ENCODE measurements at places on chromosomes 1 and 21.
A peak's percentile ranks its signal among the peaks of the same experiment; 100 is the strongest.

- no peaks in the 10 kb centered on the region for H3K36me3 ChIP-seq
- H3K27me3 ChIP-seq = no peaks in the 10 kb centered on the region
Observed at GRCh38 chr1:192418552-192419285, 101.9 kb downstream of the RGS21 start.

DNA sequence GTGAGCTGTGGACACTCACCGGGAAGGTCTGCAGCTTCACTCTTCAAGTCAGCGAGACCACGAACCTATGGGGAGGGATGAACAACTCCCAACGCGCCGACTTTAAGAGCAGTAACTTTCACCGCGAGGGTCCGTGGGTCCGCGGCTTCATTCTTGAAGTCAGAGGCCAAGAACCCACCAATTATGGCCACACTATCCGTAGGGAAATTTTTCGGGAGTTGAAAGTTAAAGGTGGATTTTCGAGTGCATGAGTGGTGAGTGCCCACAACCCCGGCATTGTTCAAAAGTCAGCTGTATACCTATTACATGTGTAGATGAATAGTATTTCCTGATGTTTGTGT lies 19.7 kb downstream of the EXOC8 start:
- H3K27me3 ChIP-seq = no peaks in the 10 kb centered on the region
- no peak overlapping the region for H3K4me3 ChIP-seq
- H3K4me1 ChIP-seq = no peaks in the 10 kb centered on the region
- H3K27ac ChIP-seq = no peak overlapping the region

DNA sequence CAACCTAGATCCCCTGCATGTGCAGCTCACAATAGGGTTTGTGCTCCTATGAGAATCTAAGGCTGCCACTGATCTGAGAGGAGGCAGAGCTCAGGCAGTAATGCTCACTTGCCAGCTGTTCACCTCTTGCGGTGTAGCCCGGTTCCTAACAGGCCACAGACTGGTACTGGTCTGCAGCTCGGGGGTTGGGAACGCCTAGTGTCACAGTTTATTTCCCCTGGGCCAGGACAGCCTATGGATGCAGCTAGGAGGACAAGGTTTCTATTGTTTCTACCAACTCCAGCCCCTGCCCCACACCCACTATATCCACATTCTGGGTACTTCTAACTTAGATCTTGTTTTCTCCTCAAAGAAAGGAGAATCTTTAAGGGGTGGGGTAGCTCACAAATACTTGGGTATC lies 58.7 kb upstream of the PRRC2C start:
- H3K4me1 ChIP-seq = peaks cover 4% of the 10 kb centered on the region
- H3K27ac ChIP-seq = no peak overlapping the region
- H3K36me3 ChIP-seq = no peaks in the 10 kb centered on the region

DNA sequence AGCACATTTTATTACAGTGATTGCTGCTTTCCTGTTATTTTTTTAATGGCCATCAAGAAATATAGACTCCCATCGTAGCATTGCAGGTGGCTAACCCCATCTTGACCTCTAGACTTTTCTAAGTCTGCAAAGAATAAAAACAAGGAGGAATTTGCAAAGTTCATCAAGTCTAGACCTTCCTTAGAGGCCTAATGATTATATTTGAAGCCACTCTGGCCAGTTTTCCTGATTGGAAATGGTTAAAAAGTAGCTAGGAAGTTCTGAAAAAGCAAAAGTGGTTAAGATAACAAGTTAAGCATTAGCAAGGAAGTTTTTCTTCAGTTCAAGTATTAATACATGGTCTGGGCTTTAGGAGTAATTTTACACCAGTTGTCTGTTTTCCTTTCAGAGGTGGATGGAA lies 16.7 kb upstream of the KCNJ15 start:
- no peaks in the 10 kb centered on the region for H3K36me3 ChIP-seq
- no peaks in the 10 kb centered on the region for H3K27me3 ChIP-seq
- no peak overlapping the region for H3K4me3 ChIP-seq
- H3K27ac ChIP-seq = no peak overlapping the region
- DNase-seq = no peak
- H3K4me1 ChIP-seq = peaks cover 7% of the 10 kb centered on the region

GRCh38 chr1:150363426-150364230 lies at the start of gene RPRD2:
TSS of gene RPRD2 (plus strand) at chr1:150364147. CDS start at chr1:150364715, 568 bp downstream.
- peak within 1 kb of the TSS; percentile 98 for H3K4me3 ChIP-seq
- DNase-seq = peak; percentile 98
- H3K27ac ChIP-seq = peak within 1 kb of the TSS; percentile 97
- H3K4me1 ChIP-seq = peaks cover 16% of the 10 kb centered on the region
- H3K36me3 ChIP-seq = peaks cover 4% of the 10 kb centered on the region

- no peak overlapping the region for H3K4me3 ChIP-seq
- no peaks in the 10 kb centered on the region for H3K4me1 ChIP-seq
- no peaks in the 10 kb centered on the region for H3K36me3 ChIP-seq
Observed at GRCh38 chr1:95532335-95532734, 298.3 kb downstream of the RWDD3 start.

DNA sequence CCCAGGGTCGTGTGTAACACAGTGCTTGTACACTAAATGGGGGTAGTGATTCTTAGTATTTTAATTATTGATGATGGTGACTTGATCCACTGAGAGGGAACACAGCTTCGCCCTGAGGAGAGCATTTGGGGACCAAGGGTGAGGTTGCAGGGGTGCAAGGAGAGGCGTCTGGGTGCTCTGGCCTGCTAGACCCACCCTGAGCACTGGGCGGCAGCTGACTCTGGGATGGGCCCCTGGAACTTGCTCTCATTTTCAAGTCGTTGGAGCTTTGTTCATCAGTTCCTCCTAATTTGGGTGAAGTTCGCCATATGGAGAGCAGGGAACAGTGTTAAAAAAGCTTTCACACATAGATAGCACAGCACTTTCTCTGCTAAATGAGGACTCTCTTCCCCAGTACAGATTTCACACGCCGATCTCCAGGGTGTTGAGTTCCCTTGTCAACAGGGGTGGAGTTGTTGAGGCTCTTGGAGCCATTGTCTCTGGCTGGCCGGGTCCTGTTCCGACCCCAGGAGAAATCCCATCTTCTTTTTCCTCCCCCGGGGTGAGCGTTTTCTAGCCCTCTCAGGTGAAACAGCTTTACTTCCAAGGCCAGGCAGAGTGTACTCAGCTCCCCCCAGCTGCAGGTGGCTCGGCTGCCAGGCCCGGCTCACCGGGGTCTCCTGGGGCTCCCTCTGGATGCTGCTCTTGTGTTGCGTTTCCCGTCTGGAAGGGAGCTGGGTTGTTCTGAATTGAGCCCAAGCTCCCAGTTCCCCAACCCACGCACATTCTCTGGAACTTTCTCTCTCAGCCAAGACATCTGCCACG lies 367.4 kb downstream of the RPS6KC1 start:
- H3K36me3 ChIP-seq = no peaks in the 10 kb centered on the region
- DNase-seq = no peak
- peaks cover 7% of the 10 kb centered on the region for H3K27me3 ChIP-seq
- no peak overlapping the region for H3K4me3 ChIP-seq

GRCh38 chr1:53704804-53705445 lies 34.0 kb downstream of the GLIS1 start:
- no peak overlapping the region for H3K27ac ChIP-seq
- peaks cover 47% of the 10 kb centered on the region for H3K27me3 ChIP-seq
- H3K4me1 ChIP-seq = peaks cover 14% of the 10 kb centered on the region
- no peak overlapping the region for H3K4me3 ChIP-seq
- no peak for DNase-seq

DNA sequence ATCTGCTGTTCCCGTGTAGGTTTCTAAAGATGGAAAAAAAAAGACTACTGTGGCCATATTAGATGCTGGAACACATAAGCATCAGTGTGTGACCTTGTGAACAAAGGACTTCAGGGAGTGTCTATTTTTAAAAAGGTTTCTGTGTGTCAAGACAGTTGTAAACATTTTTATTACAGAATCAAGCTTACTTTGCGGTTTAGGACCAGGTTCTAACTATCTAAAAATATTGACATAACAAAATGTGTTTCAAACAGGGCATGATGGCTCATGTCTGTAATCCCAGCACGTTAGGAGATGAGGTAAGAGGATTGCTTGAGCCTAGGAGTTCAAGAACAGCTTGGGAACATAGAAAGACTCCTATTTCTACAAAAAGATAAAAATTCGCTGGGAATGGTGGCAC lies 7.1 kb upstream of the DDI2 start:
- H3K4me3 ChIP-seq = no peak overlapping the region
- H3K4me1 ChIP-seq = no peaks in the 10 kb centered on the region
- H3K27me3 ChIP-seq = no peaks in the 10 kb centered on the region
- DNase-seq = no peak
- no peaks in the 10 kb centered on the region for H3K36me3 ChIP-seq
- no peak overlapping the region for H3K27ac ChIP-seq

DNA sequence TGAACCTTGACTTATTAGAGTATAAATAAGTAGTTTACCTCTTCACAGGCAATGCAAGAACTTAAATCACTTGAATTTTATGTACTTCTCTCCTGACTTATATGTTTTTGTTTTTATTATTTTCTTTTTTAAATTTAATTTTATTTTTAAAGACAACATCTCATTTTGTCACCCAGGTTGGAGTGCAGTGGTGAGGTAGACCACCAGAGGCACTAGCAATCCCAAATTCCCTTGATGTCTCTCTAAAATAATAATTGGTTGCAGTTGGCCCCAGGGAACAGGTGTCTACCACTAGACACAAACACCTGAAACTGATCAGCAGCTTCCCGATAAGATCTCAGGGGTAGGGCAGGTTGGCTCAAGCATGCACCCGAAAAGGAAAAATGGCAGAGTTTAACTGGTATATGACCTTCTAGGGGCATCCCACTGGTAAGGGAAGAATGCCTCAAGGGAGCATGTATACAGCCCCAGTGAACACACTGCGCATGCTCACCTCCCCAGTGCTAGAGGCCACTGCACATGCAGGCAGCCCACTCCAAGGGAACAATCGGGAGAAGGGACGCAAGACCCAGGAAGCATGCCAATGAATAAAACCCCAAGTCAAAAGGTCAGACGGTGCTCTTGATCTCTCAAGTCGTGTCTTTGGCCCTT lies 14.6 kb downstream of the EXOC8 start:
- H3K27ac ChIP-seq = no peak overlapping the region
- no peaks in the 10 kb centered on the region for H3K4me1 ChIP-seq
- no peak for DNase-seq
- H3K36me3 ChIP-seq = no peaks in the 10 kb centered on the region

GRCh38 chr1:201697174-201697573 lies 131.8 kb upstream of the IPO9 start:
- H3K27ac ChIP-seq = no peak overlapping the region
- H3K4me3 ChIP-seq = no peak overlapping the region
- H3K4me1 ChIP-seq = peaks cover 12% of the 10 kb centered on the region
- no peaks in the 10 kb centered on the region for H3K27me3 ChIP-seq

- DNase-seq = no peak
- H3K36me3 ChIP-seq = no peaks in the 10 kb centered on the region
- H3K4me1 ChIP-seq = no peaks in the 10 kb centered on the region
- no peak overlapping the region for H3K4me3 ChIP-seq
- no peak overlapping the region for H3K27ac ChIP-seq
Observed at GRCh38 chr1:167832693-167833092, 81.2 kb downstream of the ADCY10 start.

- H3K27ac ChIP-seq = no peak overlapping the region
- no peak overlapping the region for H3K4me3 ChIP-seq
- H3K27me3 ChIP-seq = peaks cover 4% of the 10 kb centered on the region
- no peak for DNase-seq
Observed at GRCh38 chr1:78408810-78409209, 82.0 kb upstream of the PTGFR start.

- H3K36me3 ChIP-seq = peaks cover 6% of the 10 kb centered on the region
- no peak overlapping the region for H3K27ac ChIP-seq
- peaks cover 10% of the 10 kb centered on the region for H3K4me1 ChIP-seq
- H3K27me3 ChIP-seq = peaks cover 13% of the 10 kb centered on the region
Observed at GRCh38 chr21:37531431-37531932, 164.9 kb downstream of the DYRK1A start.

- H3K27me3 ChIP-seq = peaks cover 77% of the 10 kb centered on the region
- H3K4me1 ChIP-seq = no peaks in the 10 kb centered on the region
- H3K36me3 ChIP-seq = no peaks in the 10 kb centered on the region
- no peak for DNase-seq
Observed at GRCh38 chr1:204685236-204686006, at the start of gene LRRN2. TSS of gene LRRN2 (minus strand) at chr1:204685738. CDS start at chr1:204619992, 65,746 bp downstream.

DNA sequence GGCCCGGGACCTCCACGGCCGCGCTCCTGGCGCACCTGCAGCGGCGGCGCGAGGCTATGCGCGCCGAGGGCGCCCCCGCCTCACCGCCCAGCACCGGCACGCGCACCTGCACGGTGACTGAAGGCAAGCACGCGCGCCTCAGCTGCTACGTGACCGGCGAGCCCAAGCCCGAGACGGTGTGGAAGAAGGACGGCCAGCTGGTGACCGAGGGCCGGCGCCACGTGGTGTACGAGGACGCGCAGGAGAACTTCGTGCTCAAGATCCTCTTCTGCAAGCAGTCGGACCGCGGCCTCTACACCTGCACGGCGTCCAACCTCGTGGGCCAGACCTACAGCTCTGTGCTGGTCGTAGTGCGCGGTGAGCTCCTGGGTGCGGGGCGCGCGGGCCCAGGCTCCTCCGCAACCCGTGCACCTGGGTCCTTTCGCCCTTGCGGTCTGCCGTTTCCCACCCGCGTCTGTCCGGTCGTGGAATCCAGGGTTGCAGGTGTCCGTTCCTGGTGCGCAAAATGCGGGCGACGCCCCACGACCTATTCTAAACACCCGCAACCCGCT lies 4.6 kb downstream of the OBSCN start:
- H3K4me3 ChIP-seq = no peak overlapping the region
- peak; percentile 73 for DNase-seq
- H3K27me3 ChIP-seq = peaks cover 3% of the 10 kb centered on the region

DNA sequence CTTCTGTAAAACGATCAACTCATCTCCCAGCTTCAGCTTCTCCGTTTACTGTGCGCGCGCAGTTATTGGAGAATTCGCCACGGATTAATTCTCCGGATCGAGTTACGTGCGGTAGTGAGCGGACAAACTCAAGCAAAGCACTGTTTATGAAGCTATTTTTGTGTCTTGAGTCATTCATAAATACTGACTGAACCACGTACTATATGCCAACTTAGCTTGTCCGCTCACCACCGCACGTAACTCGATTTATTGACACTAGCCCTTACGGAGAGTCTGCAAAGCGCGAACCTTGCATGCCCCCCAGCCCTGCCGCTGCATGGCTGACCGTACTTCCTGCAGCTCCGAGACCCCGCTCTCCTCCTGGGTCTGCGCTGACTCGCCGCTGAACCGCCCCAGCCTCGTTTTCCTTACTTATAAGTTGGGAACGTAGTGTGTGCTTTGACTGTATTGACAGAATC lies 773 bp downstream of the CHD1L start:
- H3K27ac ChIP-seq = peak overlapping the region; percentile 76
- H3K4me3 ChIP-seq = peak overlapping the region; percentile 96
- no peaks in the 10 kb centered on the region for H3K36me3 ChIP-seq
- no peaks in the 10 kb centered on the region for H3K27me3 ChIP-seq
- peaks cover 28% of the 10 kb centered on the region for H3K4me1 ChIP-seq

DNA sequence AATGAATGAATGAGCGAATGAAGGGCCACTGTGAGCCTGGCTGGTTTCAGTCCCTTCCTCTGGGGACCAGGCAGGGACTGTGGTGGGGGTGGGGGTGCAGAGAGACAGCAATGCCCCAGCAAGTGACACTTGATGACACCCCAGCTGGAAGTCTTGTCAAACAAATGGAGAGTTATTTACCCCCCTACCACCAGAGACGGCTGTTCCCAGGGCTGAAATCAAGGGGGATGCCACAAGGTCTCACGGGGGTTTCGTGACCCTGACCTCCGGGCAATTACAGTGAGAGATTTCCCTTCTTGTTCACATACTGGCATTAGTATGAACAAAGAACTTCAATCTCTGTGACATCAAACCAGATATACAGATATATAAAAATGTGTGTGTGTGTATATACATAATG lies 34.0 kb upstream of the LMO4 start:
- H3K4me3 ChIP-seq = no peak overlapping the region
- peaks cover 12% of the 10 kb centered on the region for H3K27me3 ChIP-seq
- no peaks in the 10 kb centered on the region for H3K36me3 ChIP-seq

Data from type B pancreatic cell (in vitro differentiated cells).